ENCODE measurements at places on chromosomes 1 and 21. TPM values are rescaled to one million over a fixed set of nuclear protein-coding genes. Genes with fewer than 3 reads are reported as not detected.

RXFP4 gene
- total RNA-seq: not detected

BMP8A gene
- 0.10 TPM for total RNA-seq

RHD gene
- total RNA-seq: not detected

TIAM1 gene
- 5.9 TPM for total RNA-seq

RNF223 gene
- total RNA-seq: not detected

GOLT1A gene
- 0.75 TPM for total RNA-seq

CHIA gene
- total RNA-seq: not detected

TRIM67 gene
- 0.10 TPM for total RNA-seq

ADORA1 gene
- 4.2 TPM for total RNA-seq

FCRL1 gene
- not detected for total RNA-seq

PEAR1 gene
- total RNA-seq: 3.9 TPM

SAMD11 gene
- 20.1 TPM for total RNA-seq

REN gene
- total RNA-seq: not detected

DNAJC28 gene
- total RNA-seq: 1.9 TPM

NES gene
- 1.0 TPM for total RNA-seq

ATP6V1G3 gene
- total RNA-seq: not detected

FAM229A gene
- total RNA-seq: 1.9 TPM

PLPPR5 gene
- total RNA-seq: 0.05 TPM

ZNF648 gene
- not detected for total RNA-seq

HDAC1 gene
- total RNA-seq: 117 TPM

AMY2A gene
- total RNA-seq: not detected

KPRP gene
- not detected for total RNA-seq

ANGPTL3 gene
- not detected for total RNA-seq

U2AF1 gene
- 34.3 TPM for total RNA-seq

NFYC gene
- total RNA-seq: 18.6 TPM

DPT gene
- not detected for total RNA-seq

CELA3A gene
- not detected for total RNA-seq

CRNN gene
- not detected for total RNA-seq

MNDA gene
- total RNA-seq: not detected

LAMTOR5 gene
- total RNA-seq: 49.8 TPM

TNFRSF4 gene
- not detected for total RNA-seq

SCAF4 gene
- 10.6 TPM for total RNA-seq

AGMAT gene
- 5.6 TPM for total RNA-seq

NPL gene
- 1.5 TPM for total RNA-seq

PGLYRP4 gene
- total RNA-seq: not detected

DDOST gene
- total RNA-seq: 182 TPM

GBP7 gene
- total RNA-seq: not detected

KRTAP6-1 gene
- not detected for total RNA-seq

RGS5 gene
- 3.3 TPM for total RNA-seq

L1TD1 gene
- under 0.01 TPM for total RNA-seq

CFAP107 gene
- not detected for total RNA-seq

MSH4 gene
- 0.75 TPM for total RNA-seq

CLCA2 gene
- total RNA-seq: 0.17 TPM

KRTAP20-1 gene
- not detected for total RNA-seq

RCSD1 gene
- total RNA-seq: 0.05 TPM

STYXL2 gene
- 0.05 TPM for total RNA-seq
